ENCODE measurements at places on chromosomes 4 and X.

DNA sequence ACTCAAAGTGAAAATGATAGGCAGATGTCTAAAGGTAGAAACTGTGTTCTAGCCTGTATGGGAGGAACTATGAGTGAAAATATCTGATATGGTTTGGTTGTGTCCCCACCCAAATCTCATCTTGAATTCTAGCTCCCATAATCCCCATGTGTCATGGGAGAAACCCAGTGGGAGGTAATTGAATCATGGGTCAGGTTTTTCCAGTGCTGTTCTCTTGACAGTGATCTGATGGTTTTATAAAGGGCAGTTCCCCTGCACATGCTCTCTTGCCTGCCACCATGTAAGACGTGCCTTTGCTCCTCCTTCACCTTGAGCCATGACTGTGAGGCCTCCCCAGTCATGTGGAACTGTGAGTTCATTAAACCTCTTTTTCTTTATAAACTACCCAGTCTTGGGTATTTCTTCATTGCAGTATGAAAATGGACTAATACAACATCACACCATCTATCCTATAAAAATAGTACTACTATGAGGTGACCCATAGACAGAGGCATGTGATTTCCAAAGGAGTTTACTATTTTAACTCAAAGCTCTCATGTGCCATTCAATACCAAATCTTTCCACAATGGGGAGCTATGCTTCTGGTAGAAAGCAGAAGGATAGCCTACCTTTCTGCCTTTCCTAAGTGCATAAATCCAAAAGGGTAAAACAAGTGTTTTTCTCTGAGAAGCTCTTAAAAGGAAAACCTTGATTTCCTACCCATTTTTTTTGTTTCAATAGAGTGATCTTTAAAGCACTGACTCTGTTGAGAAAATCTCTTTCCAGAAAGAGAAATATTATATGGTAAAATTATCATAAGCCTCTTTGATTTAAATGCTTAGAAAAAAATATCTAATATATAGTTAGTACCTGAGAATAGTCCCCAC lies 38.8 kb downstream of the SEC31A start:
- no peak for DNase-seq

DNA sequence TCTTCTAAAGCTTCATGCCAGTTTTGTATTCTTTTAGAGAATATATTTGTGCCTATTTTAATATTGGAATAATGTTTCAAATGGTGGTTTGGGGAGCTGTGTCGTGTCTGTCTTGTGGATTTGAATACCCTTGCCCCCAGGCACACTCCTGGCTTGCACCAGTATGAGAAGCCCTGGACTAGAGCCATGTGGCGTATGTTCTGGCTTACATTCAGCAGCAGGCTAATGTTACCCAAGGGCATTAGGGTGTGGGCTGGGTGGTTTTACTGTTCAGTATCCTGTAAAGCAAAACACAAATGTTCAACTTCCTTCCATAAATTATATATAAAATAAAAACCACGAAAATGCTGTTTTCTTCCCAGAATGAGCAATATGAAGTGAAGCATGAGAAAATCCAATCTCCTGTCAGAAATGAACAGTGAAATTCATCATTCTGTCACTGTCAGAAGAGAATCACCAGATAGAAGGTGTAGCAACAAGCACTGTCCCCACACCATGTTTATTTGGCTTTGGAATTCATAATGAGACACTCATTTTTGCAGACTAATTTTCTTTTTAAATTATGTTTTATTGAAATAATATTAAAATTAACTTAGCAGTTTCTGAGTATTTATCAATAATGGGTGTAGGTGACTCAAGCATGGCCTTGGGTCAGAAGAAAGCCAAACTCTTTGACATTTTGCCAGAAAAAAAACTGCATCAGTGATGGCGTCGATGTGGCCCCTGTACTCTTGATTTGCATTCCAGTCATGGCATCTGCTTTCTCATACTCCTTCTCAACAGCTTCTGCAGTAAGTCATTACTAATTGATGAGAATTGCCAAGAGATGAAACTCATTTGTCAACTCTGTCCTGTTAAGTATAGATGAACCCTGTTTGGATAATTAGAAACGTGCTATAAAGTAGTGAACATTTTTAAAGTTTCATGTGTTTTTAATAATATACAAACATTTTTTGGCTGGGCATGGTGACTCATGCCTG lies 43.8 kb downstream of the WWC2 start:
- DNase-seq = no peak

- no peak for DNase-seq
These were observed 31.3 kb upstream of the NXF3 start for GRCh38 chrX:103124284-103124683.

DNA sequence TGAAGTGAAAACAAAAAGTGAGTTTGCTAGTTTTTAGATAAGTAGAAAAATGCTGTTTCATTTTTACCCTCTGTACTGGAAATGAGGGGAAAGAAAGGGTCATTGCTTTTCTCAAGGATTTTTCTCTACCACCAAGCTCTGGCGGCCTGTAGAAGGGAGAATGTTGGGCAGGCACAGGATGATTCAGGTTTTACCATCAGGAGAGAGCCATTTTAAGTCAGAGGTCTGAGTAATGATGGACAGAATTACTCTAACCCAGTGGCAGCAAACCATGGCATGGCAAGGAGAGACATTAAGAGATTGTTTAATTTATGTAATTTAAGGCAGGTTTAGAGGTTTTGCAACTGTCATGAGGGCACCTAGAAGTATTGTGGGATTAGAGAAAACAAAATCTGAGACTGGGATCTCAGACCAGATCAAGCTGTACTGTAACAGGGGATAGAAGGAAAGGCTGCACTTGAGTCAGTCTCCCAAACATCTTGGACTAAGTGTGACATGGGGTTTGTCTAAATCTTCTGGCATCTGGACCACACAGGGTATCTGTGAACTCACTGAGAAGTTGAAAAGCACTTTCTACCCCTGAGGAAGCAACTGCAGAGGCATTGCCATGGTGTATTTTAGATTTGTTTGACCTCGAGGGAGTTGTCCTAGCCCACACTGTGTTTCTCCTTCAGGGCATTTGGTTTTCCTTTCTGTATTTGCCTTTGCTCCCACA lies 81.6 kb downstream of the BANK1 start:
- no peak for DNase-seq

DNA sequence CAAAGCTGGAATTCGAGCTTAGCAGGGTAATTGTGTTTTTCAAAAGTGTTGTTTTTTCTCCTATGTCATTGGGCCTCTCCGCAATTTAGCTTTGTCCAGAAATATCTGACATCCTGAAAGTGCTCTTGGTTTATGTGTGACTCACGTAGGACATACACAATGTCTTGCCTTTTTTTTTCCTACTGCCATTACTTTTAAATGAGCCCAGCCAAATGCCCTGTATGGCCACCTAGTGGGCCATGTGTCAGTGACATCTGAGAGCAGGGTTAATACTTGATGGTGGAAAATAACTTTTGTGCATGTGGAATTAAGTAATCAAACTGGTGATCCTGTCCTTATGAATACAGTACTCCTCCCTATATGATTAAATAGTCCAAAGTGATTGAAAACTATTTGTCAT lies 1411.1 kb upstream of the TENM3 start:
- no peak for DNase-seq

DNA sequence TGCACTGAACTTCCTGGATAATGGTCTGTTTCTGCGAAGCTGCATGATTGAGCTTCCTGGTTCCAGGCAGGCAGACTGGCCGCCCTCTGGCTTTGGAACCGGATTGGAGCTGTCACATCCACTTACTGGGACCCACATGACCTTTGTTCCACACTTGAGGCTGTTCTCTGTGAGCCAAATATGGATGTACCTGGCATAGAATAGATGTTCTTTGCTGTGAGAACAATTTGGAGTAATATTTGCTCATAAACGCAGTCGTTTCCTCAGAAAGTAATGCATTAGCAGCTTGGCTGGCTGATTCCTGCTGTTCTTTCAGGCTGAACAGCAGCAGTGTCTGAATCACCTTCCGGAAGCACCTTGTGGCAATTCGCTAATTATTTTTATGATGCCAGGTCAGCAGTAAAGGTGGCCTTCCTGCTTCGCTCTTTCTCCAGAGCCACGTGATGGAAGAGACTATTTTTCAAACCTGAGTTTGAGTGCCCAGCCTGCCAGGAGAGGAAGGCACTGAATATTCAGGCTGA lies 78.1 kb upstream of the BOD1L1 start:
- no peak for DNase-seq

GRCh38 chr4:115215935-115216334 lies 102.5 kb upstream of the NDST4 start:
- DNase-seq = no peak

GRCh38 chr4:90121676-90122354 lies 5.4 kb upstream of the CCSER1 start:
- no peak for DNase-seq

- no peak for DNase-seq
These were observed 10.7 kb downstream of the SGMS2 start for GRCh38 chr4:107835406-107835805.

- DNase-seq = no peak
These were observed 30.7 kb downstream of the SRPX2 start for GRCh38 chrX:100674705-100675104.

DNA sequence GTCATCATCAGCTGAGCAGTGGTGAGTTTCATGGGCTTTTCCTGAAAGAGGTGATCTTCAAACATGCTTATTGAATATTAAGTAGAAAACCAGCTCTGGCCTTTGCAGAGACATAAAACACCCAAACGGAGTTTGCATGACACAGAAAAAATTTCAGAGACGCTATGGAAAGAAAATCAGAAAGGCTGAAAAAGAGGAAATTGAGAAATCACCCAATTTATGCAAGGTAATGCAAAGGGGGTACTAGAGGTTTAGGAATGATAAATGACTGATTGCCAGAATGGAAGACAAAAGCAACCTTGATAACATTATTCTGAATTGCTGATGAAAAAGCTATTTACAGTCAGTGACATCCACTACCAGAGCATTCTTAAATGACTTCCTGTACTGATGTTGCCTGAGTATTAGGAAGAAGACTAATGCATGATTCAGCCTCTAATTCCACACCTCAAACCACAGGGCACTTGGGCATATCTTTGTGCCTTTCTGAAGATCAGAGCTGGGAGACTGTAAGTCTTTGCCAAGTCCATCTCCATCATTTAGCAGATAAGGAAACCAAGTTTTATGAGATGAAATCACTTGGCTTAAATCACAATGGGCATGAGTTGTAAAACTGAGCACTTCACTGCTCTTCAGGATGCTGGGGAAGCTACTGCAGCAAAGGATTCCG lies 565.7 kb downstream of the PPARGC1A start:
- no peak for DNase-seq

GRCh38 chr4:95304898-95305297 lies 243.9 kb downstream of the UNC5C start:
- no peak for DNase-seq

DNA sequence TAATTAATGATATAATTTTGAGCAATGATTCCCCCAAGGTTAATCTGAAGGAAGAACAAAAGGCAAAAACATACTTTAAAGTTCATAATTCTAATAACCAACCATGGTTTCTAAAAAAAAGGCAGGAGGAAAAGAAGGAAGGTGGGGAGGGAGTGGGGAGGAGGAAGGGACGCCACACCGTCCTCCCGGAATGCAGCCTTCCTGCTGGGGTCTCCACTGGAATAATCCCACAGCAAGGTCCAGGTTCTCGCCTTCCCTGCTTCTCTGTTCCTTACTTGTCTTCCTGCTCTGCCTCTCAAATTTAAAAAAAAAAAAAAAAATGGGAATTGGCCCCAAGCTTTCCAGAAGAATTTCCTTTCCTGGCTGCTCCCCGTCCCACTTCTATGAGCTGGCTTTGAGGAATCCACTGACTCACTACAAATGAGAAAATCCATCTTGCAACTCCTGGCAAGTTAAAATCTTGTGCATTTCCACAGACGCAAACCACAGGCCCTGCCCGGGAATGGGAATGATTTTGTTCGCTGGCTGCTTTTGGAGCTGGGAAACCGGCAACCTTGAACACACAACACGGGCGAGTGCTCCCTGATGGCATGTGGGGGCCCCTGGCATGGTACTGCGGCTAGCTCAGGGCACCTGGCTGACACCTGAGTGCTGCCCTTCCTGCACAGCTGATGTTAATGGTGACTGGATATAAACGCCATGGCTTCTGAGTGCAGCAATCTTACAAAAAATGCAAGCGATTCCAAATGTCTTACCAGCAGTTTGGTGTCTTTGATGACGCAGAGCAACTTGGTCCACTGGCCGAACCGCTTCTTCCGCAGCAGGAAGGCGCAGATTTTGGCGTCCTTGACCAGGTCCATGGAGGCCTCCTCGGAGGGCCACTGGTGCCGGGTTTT lies 97.0 kb downstream of the AFAP1 start:
- DNase-seq = no peak

DNA sequence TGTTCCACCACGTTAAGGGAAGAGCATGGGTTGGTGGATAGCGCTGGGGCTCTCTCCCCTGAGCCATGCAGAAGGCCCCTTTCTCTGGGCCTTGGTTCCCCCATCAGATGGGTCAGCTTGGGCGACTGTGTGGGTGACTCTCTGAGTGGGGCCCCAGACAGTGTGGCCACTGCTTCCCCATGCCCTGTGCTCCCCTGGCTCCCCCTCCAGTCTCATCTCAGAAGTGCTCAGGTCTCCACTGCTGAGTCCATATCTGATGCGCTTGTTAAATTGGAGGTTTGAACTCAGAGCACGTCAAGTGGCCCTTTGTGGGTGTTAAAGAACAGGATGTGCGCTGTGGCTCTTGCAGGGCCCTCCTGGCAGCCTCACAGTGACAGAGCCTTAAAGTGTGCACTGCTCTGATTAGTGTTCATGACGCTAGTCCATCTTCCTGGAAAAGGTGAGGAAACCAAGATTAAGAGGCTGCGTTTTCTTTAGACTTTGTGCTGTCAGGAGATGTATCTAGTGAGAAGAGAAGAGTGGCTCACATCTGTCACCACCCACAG lies 59.8 kb downstream of the NELFA start:
- no peak for DNase-seq

DNA sequence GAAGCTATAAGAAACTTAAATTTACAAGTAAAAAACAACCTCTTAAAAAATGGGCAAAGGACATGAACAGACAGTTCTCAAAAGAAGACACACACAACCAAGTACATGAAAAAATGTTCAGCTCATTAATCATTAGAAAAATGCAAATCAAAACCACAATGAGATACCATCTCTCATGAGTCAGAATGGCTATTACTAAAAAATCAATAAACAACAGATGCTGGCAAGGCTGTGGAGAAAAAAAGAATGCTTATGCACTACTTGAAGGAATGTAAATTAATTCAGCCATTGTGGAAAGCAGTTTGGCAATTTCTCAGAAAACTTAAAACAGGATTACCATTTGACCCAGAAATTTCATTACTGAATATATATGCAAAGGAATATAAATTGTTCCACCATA lies 666.3 kb upstream of the GRIA3 start:
- DNase-seq = no peak

- DNase-seq = no peak
These were observed 120.5 kb downstream of the ENPP6 start for GRCh38 chr4:184097241-184097605.

GRCh38 chr4:118909173-118909956 lies 20.7 kb downstream of the SYNPO2 start:
- DNase-seq = no peak

GRCh38 chrX:72048510-72049455 lies 82.9 kb downstream of the RTL5 start:
- DNase-seq = no peak

GRCh38 chr4:123749383-123749782 lies 352.8 kb downstream of the SPRY1 start:
- no peak for DNase-seq
